ENCODE measurements at places on chromosomes 6 and 20.

GRCh38 chr20:8049310-8049709 is 29.7 kb upstream of the TMX4 start:
- no peak for DNase-seq

GRCh38 chr6:56419191-56419590 is 171.8 kb upstream of the COL21A1 start:
- DNase-seq: no peak

DNA sequence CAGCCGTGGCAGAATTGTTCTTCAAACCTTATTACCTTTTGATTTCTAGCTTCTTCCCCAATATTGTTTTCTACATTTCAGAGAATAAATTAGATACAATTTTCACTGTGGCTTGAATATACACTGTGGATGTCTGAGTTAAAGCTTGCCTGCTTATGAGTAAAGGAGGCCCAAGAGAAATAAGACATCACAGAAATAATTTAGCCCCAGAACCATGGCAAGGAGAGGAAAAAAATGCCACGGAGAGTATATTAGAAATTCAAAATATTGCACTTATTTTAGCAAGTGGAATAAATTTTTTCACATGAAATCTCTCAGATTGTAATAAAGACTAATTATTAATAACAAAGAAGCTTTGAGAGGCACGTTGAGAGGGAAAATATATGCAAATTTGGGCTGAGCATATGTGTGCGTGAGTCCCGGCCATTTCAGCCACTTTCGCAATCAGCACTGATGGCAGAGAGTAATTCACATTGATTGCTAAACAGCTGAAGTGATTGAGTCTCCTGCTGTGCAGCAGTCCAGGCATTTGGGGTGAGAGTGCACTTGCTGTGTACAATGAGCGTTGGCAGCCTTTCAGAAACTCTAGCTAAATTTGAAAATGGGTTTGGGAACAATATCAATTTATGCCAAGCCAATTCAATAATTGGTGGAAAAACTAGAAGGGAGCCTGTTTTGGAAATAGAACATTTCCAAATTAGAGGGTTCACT is 596.0 kb downstream of the EPM2A start:
- DNase-seq: peak; percentile 66

DNA sequence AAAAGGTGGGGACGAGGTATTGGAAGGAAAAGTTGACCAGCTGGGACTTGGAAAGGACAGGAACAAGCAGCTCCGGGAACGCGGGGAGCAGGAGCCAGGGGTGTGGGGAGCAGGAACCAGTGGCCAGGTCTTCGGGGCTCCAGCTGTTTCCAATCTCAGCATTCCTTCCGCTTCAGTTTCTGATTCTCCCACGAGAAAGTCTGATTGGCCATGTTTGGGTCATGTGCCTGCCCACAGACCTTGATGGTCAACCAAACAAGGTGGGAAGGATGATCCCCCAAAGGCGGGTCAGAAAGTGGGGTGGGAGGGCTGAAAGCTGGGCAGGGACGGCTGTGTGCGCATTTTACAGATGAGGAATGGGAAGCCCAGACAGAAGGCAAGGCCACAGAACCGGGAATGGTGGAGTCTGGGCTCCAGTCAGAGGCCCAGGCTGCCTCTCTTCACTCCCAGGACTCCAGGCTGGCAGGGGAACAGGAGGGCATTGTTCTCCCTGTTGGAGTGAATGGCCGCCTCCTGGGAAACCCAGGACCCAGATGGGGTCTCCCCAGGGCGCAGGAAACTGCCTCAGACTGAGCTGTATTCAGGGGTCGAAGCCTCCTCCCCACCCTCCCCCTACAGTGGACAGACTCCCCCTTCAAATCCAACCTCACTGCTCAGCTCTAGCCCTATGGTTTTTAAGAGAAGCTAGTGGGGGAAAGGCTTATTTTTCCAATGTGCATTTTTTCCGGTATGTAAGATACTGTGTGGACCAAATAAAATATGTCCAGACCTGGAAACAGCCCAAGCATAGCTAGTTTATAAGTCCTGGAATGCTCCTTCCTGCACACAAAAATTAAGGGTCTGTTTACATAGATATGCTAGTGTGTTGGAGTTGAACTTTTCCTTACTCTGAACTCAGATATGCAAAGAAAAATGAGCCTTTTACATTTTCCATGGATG is 12.2 kb upstream of the PTGIS start:
- no peak for DNase-seq

- peak; percentile 39 for DNase-seq
Measured at GRCh38 chr20:38338849-38339520, 7.3 kb upstream of the LBP start.

GRCh38 chr6:41289815-41290214 is 3.3 kb upstream of the TREM1 start:
- DNase-seq: no peak

DNA sequence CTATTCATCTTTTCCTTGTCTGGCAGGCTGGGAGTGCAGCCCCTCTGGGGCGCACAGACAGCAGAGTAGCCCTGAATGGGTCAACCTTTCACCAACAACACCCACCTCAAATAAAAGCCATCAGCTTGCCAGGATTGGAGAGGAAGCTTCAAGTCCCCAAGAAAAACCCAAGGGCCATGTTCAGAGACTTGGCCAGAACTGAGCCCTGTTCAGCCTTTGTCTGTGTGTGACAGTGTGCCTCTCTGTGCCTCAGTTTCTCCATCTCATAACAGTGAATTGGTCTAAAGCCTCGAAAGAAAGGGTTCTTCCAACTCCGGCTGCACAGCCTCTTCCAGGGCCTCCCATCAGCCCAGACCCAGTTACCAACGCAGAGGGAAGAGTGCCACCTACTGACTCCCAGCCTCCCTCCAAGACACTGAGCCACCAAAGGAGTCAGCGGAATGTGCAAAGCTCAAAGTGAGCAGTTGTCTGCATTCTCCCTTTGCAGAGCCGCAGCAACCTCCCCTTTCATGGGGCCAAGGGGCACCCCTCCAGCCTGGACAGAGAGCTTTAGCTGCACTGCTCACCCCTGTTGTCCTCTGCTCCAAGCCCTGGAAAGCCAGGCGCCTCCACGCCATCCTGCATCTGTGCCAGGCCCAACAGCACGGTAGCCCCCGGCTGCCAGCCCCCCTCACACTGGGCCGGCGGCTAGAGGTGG is 82.7 kb upstream of the TOP1 start:
- DNase-seq: peak; percentile 40

GRCh38 chr20:48749437-48749836 is 78.4 kb downstream of the PREX1 start:
- no peak for DNase-seq

DNA sequence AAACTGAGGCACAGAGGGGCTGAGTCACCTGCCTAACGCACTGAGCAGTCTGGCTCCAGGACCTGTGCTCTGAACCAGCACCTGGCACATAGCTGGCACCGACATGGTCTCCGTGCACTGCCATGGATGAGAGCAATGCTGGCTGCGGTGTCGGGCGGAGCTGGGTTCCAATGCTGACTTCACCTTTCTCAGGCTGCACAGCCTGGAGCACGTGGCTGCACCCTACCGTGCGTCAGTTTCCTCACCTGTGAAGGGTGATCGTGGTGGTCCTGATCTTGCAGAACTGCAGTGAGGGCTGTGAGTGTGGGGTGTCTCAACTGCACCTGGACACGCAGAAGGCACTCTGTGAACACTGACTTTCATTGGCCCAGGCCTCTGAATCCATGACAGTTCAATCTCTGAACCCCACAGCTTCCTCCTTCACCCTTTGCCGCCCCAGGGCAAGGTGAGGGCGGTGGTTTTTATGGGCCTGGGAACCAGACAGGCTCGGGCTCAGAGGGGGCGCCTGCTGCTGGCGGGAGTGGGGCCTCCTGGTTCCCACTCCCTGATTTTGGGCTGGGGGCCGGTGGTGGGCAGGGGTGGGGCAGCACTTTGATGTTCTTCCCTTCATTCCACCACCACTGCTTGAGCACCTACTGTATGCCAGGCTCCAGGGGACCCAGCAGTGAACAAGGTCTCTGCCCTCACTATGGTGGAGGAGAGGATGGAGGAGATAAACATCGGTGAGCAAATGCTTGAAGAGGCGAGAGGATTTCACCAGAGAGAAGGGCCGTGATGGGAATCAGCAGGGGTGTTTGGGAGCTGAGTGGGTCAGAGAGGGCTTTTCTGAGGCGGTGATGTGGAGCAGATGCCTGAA is 102.9 kb downstream of the CEBPB start:
- no peak for DNase-seq

DNA sequence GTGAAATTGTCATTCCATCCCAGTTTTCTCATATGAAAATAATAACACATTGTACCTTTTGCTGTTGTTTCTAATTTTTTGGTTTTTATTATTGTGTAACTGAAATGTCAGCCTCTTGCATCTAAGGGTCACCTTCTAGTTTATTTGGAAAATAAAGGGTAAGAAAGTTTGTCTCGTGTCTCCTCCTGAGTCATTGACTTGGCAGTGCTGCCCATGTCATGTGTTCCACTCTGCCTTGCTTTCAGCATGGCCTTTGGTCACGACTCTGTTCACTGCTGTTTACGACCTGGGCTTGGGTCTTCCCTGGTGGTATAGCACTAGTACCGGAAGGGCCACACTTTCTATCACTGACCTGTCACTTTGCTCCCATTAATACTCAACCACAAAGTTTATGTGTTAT is 171.4 kb upstream of the RSPO3 start:
- no peak for DNase-seq

- peak; percentile 22 for DNase-seq
Measured at GRCh38 chr20:54197621-54198604, 10.0 kb upstream of the PFDN4 start.

DNA sequence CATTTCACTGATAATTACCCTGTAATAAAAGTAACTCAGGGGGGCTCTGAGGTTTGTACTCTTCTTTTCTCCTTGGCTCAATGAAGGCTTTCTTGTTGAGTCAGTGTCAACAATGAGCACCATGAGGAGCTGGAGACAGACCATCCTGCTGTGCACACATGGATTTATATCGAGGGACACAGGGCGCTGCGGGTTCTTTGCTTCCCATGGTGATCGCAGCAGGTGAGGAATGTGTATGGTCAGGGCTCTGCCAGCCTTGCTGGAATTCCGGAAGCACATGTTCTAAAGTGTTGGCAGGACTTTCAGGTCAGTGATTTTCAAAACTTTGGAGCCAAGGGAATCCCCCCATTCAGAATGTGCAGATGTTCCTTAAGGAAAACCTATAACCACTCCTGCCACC is 27.1 kb downstream of the SMOC2 start:
- DNase-seq: no peak

DNA sequence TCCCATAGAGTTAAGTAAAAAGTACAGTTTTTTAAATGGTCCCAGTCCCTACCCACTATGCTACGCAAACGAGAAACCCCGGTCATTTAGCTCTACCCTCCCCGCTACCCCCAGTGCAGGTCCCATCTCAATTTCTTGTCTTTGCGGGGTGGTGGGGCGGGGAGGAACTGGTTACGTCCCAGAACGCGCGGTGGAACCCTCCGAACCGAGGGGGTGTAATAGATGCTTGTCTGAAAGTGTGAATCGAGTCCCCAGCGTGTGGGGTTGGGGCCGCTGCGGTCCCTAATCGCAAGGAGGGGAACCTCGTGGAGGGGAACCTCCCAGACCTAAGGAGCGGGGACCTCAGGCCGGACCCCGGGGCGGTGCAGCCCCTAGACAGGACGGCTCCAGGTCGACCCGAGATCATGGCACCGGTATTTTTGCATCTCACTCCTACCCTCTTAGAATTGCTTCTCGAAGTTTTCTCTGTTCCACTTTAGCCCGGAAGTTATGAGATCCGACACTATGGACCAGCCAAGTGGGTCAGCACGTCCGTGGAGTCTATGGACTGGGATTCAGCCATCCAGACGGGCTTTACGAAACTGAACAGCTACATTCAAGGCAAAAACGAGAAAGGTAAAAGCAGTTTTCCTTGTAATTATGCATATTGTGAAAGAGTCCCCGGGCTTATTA is 779 bp downstream of the HEBP2 start:
- DNase-seq: no peak

DNA sequence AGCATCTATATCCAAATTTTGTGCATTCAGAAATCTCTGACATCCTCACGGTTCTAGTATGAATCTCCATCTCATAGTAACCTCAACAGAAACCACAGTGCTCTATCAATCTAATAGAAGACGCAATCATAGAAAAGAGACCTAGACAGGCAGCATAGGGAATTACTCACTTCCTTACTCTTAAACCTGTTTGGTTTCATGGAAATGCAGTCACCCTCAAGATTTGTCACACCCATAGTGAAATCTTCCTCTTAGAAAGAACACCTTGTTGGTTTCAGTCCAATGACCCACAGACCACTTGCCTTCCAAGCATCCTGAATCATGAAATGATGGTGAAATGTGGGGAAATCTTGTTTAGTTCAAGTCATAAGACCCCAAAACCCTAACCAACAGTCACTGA is 166.1 kb upstream of the PRDM1 start:
- no peak for DNase-seq

GRCh38 chr6:33192105-33192646 is at the start of gene COL11A2:
COL11A2 (minus strand) TSS chr6:33192467; CDS start chr6:33192240, 227 bp downstream.
- peak; percentile 52 for DNase-seq

DNA sequence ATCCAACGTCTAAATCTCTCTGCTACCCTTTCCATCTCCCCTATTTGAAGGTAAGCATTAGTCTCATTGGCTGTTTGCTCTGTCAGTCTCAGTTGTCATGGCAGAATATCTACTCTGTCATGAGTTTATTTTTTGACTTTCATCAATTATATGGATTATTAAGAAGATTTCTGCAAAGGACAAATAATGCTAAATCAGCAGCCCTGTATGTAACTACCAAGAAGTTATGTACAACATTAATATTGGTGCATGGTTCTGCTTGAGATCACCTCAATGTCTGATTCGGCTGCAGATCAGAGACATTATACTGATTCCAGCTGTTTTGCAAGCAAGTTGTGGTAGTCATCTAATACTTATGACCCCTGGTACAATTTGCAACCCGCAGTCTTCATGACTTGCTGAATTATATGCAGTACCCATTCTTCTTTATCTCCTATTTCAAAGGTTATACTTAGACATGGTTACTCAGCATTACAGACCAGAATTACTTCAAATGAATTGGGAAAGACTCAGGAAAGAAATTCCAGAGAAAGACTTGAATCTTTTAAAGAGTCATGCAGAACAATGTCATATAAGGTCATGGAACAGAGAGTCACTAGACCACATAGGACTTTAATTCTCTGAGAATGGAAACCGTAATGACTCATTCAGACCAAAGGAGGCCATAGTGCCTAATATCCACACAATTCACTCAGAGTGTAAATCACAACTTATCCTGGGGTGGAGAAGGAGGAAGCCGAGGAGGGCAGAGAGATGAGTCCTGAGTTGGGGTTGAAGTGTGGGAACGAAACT is 201.4 kb downstream of the IBTK start:
- DNase-seq: no peak

DNA sequence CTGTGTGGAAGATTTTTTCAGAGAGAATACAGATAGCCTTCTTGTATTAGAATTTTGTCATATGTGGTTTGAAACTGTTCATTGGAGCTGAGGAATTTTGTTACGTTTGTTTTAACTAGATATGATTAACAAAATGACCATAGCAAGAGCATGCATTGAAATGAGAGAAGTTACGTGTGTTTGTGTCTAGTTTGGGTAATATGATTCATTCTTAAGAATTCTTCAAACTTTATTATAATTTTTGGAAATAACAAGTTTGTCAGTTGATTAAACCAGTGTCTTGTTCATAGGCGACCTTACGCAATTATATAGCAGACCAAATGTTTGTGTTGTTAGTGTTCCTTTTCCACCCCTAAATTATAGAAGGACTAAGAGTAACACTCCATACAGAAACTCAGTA is 5.5 kb downstream of the GMNN start:
- no peak for DNase-seq

GRCh38 chr6:156886409-156886808 is 109.2 kb downstream of the ARID1B start:
- no peak for DNase-seq

All from NCI-H1105 treated with DMSO at 0.1 percent for 48 hours (cell line).